ENCODE measurements at places on chromosomes 6 and 20.

- no peak for DNase-seq
These were observed 166.9 kb upstream of the RNF24 start for GRCh38 chr20:4181956-4182945.

GRCh38 chr6:38593998-38594665 lies 45.6 kb downstream of the BTBD9 start:
- no peak for DNase-seq

- no peak for DNase-seq
These were observed 15.6 kb upstream of the PLEKHG1 start for GRCh38 chr6:150584065-150584464.

DNA sequence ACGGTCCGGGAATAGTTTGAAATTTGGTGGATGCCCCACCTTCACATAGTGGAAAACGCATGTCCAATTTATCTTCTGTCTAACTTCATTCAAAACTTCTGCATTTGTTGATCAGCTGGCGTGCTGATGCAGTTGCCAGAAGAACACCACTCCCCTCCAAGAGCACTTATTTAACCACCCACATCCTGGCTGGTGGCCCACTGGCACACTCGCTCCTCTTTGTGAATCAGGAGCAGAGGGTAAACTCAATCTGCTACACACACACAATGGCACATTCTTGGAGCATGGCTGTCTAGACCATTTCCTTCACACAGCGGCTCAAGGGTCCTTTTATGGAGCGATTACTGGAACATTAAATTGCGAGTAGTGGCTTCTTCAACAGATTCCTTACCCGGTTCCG lies 55.1 kb upstream of the CEP162 start:
- no peak for DNase-seq
